ENCODE measurements at places on chromosomes 11 and 22.

DNA sequence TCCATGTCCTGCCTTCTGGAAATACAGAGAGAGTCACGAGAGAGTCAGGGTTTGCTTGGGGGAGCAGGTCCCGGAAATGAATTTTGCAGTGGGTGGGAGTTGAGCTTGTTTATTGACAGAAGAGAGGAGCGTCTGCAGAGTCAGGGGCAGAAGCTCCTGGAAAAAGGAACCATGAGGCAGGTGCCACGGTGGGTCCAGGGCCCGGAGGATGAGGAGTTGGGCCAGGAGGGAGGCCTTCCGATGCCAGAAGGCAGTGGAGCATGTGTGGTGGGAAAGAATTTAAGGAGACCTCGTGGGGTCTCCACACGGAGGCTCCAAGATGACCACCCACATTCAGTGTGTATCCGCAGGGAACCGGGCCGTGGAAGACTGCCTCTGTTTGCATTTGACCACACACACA, 461.2 kb downstream of the BRD1 start:
- DNase-seq = no peak

GRCh38 chr22:19612866-19613572, 88.8 kb upstream of the CLDN5 start:
- DNase-seq = no peak

GRCh38 chr11:11025087-11025486, 167.2 kb upstream of the ZBED5 start:
- no peak for DNase-seq

DNA sequence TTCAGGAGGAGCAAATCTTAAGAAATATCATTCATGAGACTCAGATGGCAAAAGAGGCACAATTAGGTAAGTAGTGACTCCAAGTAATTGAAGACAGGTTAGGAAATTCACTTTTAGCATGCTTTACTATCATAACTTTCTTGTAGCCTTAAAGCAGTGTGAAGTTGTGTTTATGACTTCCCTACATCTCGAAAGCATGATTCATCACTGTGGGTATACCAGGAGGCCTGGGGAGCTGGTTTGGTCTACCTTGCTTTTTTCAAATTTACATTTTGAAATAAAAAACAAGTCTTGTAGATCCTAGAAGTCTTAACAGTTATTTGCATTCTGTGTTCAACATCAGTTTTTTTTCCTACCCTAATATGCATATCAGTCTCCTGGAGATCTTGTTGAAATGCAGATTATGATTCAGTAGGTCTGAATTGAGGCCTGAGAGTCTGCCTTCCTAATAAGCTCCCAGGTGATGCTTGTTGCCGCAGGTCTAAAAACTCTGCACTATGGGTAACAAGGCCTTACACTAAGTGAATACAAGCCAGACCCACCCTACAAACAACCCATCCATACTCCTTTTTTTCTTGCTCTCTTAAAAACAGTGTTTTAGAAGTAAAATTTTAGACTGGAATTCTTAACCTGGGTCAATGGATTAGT, 41.4 kb downstream of the TTC17 start:
- no peak for DNase-seq

DNA sequence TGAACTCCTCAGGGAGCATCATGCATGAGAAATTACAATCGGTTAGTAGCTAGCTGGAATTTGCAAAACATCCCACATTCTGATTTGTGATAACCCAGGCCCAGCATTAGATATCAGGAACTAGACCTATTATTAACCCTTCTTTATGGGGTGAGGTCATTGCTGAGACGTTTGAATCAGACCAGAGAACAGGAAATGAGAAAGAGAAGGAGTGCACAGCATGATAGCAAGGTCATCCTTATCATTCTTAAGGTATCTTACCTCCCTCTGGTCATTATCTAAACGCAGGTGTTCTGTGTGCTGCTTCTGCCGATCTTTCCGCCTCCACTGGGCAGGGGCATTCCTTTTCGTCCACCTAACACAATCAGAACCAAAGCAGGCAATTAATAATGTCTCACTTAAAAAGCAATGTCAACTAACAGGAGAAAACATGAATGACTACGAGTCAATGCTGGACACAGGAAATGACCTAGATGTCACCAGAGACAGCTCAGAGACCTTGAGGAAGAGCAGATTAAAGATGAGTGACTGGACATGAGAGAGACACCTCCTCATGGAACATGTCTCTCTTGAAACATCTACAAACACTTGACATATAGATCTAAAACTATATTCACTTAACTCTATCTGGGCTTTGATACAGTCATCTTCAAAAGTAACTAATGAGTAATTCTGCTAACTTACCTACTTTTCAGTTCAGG, 78.3 kb upstream of the SCUBE2 start:
- DNase-seq = no peak

GRCh38 chr11:104451197-104451893, 287.4 kb upstream of the PDGFD start:
- DNase-seq = no peak

Measured in D721Med (cell line).